ENCODE measurements at places on chromosomes 5 and 9.
A peak's percentile ranks its signal among the peaks of the same experiment; 100 is the strongest.

GRCh38 chr5:79829260-79829659, 139.6 kb downstream of the CMYA5 start:
- peak; percentile 21 for DNase-seq

- peak; percentile 97 for DNase-seq
Observed at GRCh38 chr5:95823738-95824609, 1.4 kb upstream of the GLRX start.

DNA sequence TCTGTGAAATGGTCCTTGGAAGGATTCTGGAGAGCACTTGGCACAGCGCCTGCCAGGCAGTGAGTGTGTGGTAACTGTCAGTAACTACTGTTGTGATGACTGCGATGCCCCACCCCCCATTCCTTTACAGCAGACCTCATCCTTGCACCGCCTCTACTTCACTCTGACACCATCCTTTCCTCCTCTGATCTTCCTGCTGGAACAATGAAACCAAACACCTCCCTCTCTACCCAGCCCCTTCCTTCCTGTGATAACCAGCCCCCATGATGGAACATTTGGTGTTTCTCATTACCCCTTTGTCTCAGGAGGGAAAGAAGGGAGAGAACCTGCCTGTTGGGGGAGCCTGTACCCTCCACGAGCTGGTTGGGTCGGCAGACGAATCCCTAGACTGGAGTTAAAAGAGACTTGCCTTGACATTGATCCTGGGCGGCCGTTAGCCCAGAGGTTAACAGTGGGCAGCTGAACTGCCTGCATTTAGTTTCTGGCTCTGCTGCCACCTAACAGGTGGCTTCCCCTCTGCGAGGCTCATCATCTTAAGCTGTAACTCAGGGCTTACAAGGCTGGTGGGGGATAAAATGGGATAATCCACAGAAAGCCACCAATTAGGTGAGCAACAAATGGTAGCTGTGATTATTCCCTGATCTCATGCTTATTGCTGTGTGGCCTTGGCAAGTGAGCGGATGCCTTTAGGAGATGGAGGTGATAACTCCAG, 34.2 kb upstream of the GRPEL2 start:
- peak; percentile 89 for DNase-seq

DNA sequence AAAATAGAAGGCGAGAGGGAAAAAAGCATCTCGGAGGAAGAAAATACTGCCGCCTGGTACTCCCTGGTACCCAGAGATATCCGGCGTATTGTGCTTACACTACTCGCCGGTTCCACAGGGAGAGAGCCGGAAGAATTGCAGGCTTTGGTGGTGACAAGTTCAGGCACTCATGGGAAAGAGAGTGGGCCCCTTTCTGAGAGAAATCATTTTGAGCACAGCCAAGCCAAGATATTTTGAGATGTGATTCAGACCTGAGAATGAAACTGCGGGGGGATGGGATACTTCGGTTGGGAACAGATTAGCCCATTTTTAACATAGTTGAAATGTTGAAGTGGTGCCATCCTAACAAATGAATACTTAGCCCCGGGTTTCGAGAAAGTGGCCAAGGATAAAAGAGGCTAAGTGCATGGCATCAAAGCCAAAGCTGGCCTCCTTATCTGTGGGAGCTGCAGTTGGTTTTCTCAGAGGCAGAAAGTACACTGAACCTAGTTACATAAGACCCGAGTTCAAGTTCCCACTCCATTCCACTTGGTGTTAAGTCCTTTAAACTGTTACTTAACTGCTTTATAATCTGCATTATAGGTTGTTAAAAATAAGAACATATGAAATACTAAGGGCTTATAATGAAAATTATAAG, 62.7 kb downstream of the SLC1A3 start:
- no peak for DNase-seq

- DNase-seq = peak; percentile 70
Observed at GRCh38 chr9:21096172-21096900, 18.6 kb upstream of the IFNB1 start.

- DNase-seq = no peak
Observed at GRCh38 chr9:35342221-35342958, 147.5 kb upstream of the RUSC2 start.

- DNase-seq = no peak
Observed at GRCh38 chr5:62077823-62078550, 228.0 kb upstream of the KIF2A start.

DNA sequence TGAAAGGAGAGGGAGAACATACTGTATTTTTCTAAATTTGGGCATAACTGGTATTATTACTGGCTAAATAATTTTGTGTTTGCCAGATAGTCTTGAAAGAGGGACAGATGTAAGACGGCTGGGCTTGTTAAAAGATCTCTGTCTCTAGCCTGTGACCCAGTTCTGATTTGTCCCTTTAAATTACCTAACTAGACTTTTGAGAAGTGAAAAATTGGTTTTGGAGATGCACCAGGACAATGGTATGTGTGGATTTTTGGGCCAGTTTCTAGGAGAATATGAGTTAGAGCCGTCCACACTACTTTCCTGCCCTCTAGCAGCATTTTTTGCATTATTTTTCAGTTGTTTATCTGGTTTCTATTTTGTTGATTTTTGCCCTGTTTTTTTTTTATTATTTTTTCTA, 33.5 kb downstream of the LNPEP start:
- DNase-seq = no peak

GRCh38 chr9:109499631-109500410, 1.7 kb upstream of the PTPN3 start:
- DNase-seq = peak; percentile 59

DNA sequence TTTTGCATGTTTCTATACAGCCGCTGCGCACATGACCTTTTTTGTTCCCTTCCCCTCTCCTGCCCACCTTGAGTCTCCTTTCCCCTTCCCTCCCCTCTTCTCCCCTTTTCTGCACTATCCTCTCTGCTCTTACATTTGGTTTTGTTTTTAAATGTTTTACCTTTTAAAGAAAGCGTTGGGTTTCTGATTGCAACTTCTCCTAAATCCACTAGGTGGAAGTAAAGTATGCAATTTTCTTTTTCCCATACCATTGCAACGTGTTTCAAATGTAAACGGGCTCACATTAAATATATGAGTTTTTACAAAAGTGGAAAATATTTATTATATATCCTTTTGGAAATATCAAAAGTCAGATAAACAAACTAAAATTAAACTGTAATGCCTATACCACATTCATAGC, 500.9 kb downstream of the DIRAS2 start:
- DNase-seq = peak; percentile 19

- peak; percentile 45 for DNase-seq
Observed at GRCh38 chr5:173825215-173825865, 62.8 kb upstream of the CPEB4 start.

- DNase-seq = no peak
Observed at GRCh38 chr5:136109453-136110135, 23.1 kb upstream of the SMAD5 start.

GRCh38 chr5:84564321-84565075, 179.8 kb upstream of the EDIL3 start:
- peak; percentile 2 for DNase-seq

GRCh38 chr9:70586476-70586875, 172.0 kb upstream of the KLF9 start:
- DNase-seq = no peak

- no peak for DNase-seq
Observed at GRCh38 chr5:173790836-173791546, 97.2 kb upstream of the CPEB4 start.

DNA sequence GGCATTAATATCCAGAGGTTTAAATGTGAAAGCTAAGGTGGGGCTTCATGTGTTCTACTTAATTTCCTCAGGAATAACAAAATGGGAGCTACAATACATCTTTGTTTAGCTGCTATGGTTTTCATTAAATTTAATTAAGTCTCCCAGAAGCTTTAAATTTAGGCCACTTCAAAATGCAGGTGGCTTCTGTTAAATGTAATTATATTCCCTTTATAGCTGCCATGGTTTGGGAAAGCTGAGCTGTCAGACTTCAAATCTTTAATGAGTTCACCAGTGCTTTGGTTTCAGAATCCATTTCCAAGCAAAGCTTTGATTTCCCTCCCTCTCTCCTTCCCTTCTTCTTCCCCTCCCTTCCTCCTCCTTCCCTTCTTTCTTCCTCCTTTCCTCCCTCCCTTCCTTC, 58.4 kb upstream of the FAM170A start:
- DNase-seq = no peak

GRCh38 chr5:172497591-172498255, 43.4 kb upstream of the SH3PXD2B start:
- DNase-seq = no peak

DNA sequence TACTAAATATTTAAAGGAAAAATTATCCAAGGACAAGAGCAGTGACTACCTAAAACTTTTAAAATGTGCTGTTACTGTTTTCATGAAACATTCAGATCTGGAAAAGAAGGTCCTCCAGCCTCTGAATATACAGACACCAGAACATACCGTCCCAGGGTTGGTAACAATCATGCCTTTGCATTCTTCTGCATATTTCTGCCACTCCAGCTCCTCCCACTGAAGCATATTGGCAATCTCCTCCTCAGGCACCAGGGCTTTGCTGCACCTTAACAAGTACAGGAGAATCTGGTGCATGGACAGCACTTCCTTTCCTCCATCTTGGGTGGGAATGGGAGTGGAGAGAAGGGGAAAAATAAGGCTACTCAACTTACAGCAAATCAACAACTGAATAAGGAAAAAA, 60.0 kb downstream of the DROSHA start:
- peak; percentile 61 for DNase-seq

- DNase-seq = no peak
Observed at GRCh38 chr9:37405350-37405749, 17.1 kb upstream of the GRHPR start.

- DNase-seq = peak; percentile 84
Observed at GRCh38 chr9:5510360-5510931, at the start of gene PDCD1LG2. Gene PDCD1LG2 (plus strand): TSS chr9:5510531. CDS start chr9:5522547, 12,016 bp downstream.

GRCh38 chr9:10661994-10662393, 49.2 kb upstream of the PTPRD start:
- DNase-seq = no peak

- no peak for DNase-seq
Observed at GRCh38 chr9:3397766-3398165, 128.0 kb downstream of the RFX3 start.

GRCh38 chr5:77852068-77852513, 76.0 kb upstream of the TBCA start:
- DNase-seq = no peak

GRCh38 chr9:98793031-98793430, 3.3 kb downstream of the ANKS6 start:
- no peak for DNase-seq

Measured in iris pigment epithelial cell (primary cell).